ENCODE measurements at places on chromosomes 4 and X.

- DNase-seq = no peak
These were observed 95.1 kb downstream of the ARSF start for GRCh38 chrX:3136161-3136961.

DNA sequence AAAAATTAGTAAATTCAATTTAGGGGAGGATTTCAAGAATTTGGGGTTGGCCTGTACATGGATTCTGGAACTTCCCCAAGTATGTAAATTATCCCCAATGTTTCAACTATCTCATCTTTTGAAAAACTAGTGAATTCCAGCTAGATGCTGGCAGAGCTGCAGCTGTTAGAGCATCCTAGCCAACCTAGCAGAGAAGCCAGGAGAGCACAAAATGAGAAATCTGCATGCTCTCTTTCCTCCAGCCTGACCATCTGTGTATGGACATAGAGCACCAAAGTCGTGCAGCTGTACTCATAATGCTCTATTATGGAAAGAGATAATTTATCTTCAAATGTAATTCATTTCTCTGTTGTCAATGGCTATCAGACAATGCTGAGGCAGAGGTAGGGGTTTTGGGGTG, 1217.7 kb downstream of the PCDH19 start:
- no peak for DNase-seq

- no peak for DNase-seq
These were observed 1559.6 kb upstream of the IGFBP7 start for GRCh38 chr4:58669783-58670182.

DNA sequence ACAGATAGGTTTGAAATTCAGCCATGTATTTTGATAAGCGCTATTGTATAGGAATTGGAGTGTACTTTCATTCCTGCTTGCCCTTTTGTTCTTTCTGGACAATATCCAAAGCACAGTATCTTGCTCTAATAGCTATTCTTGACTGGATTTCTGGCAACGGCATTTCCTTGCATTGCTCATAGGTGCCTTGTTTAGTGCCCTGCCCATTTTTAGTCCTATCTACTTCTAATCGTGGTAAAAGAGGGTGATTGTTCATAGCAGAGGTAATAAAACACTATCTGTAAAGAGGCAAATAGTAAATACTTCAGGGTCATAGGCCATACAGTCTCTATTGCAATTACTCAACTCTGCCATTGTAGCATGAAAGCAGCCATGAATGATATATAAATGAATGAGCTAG, 155.9 kb downstream of the IL1RAPL2 start:
- DNase-seq = no peak

DNA sequence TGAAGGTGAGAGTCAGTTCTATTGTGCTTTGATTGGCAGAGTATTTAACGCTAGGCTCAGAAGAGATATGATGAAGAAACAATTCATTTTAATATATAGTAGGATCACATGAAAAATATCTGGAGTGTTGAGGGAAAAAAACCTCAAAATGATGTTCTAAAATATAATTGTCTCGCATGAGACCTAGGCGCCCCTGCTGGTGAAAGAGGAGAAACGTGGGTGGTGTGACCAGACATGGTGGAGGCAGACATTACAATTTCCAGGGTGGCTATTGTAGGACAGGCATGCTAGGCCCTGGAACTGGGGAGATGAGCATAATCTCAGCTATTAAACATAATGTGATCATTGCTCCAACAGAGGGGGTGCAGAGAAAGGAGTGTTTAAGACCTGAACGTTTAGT, 210.0 kb downstream of the HS3ST1 start:
- DNase-seq = no peak

GRCh38 chr4:71711044-71711984, 72.6 kb downstream of the GC start:
- DNase-seq = no peak

- no peak for DNase-seq
These were observed 120.1 kb downstream of the PTTG2 start for GRCh38 chr4:38080061-38080974.

DNA sequence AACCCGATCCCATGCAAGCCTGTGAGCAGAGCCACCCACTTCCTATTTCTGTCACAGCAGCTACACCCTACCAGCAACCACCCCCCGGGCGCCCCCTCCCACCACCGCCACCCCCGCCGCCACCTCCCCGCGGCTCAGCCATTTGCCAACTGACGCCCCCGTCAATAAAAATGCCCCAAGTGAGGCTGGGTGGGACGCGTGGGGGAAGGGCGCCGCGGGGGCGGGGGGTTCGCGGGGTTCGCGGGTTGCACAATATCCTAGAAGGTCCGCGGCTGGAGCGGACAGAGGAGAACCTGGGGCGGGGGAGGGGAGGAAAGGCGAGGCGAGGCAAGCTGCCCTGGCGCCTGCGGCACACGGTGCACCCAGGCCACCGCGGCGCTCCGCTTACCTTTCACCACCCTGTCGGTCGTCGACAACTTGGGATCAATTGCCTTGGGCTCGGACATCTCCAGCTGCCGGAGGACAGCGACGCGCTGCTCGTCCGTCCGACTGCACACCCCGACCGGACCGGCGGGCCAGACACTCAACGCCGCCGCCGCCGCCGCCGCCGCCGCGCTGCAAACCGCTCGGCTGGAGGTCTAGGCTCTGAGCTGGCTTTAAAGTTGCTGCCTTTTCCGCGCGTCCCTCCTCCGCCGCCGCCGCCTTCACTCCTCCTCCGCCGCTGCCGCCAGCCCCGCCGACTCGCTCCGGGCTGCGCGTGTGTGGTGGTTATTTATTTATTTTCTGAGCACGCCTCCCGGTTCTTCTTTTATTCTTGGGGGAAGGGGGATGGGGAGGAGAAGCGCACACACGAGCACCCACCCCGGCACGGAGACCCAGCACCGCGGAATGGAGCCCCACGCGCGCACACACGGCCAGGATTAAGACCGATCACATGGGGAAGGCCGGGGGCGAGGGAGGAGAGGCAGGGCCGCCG, 717 bp downstream of the PPP3CA start:
- peak; percentile 59 for DNase-seq

GRCh38 chr4:147756417-147756816, 24.5 kb downstream of the ARHGAP10 start:
- no peak for DNase-seq

GRCh38 chr4:146415829-146416228, 105.9 kb downstream of the SLC10A7 start:
- no peak for DNase-seq

DNA sequence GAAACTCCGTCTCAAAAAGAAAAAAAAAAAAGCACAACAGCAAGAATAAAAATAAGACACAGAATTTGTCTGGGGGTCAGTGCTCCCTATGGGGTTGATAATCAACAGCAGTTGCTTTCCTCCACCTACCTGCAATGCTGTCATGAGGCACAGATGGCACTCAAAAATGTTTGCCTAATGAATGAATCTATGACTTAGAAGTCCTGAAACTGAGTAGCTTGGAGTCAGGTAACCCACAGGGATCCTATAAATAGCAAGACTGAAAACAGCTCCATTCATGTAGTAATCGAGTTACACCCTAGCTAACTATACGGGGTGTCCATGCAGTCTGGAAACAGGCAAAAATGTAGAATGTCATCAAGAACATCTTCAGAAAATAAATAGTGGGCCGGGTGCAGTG, 19.8 kb upstream of the DDX3X start:
- DNase-seq = no peak

DNA sequence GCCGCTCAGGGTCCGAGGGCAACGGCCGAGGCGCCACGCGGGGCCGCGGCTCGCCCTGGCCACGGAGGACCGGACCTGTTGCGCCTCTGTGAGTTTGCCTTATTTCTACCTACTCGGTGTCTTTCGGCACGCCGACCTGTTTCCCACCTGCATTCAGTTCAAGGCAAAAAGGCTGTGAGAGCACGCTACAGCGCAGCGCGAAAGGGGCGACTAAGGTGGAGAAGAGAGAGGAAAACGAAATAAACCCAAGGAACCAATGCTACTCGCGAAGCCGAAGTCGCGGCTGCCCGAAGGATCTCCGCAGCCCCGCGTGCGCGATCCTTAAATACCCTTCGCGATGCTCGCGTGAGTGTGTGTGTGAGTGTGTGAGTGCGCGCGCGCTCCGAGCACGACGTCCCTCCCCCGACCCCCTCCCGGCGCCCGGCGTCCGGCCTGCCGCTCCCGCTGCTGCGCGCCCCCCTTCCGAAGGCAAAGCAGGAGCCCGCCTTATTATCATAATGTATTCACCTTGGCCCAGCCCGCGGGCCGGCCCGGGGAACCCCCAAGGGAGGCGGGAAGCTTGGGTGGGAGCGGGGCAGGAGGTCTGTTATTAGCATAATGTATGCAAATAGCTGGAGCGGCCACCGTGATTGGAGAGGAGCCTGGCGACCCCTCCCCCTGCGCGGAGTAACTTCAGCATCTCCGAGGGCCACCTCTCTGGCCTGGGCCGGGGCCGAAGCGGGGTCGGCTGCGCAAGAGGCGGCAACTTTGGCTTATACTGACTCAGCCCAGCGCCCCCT, at the start of gene COL25A1:
Gene COL25A1, minus strand, starts transcription at position 298 of the 779 bp plus-strand sequence.
- no peak for DNase-seq

DNA sequence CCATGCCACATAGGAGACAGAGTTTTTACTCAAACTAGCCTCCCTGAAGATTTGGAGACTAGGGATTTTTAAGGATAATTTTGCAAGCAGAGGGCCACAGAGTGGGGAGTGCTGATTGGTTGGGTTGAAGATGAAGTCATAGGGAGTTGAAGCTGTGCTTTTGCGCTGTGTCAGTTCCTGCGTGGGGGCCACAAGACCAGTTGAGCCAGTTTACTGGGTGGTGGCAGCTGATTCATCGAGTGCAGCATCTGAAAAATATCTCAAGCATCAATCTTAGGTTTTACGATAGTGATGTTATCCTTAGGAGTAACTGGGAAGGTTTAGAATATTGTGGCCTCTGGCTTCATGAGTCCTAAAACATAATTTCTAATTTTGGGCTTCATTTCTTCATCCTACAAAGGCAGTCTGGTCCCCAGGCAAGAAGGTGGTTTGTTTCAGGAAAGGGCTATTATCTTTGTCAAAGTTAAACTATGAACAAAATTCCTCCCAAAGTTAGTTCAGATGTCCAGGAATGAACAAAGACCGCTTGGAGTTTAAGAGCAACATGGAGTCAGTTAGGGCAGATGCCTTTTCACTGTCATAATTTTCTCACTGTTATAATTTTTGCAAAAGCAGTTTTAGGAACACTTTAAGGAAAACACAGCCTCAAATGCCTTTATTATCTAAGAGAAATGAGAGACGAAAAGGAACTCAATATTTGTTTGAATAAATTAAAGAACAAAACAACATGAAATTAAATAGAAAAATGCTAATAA, 960.8 kb upstream of the PRKX start:
- DNase-seq = no peak

GRCh38 chr4:179145746-179146525, 1703.7 kb upstream of the AGA start:
- DNase-seq = no peak

- DNase-seq = no peak
These were observed 230.9 kb upstream of the FAT1 start for GRCh38 chr4:186954509-186954908.

DNA sequence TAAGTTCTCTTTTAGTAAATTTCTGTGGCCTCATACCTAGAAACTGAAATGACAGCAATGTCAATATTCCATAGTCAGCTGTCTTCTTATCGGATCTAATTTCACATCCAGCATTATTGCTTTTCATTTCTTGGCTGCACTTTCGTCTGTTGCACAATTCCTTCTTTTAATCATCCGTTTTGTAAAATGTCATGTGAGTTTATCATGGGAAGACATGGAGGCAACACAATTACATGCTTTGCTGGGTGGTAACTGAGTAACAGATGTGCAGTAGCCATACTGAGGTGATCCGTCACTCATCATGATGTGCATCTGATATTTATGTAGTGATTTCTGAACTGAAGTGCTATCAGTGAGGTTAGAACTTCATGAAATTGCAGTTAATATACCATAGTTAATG, 68.3 kb upstream of the SLC7A11 start:
- no peak for DNase-seq

GRCh38 chrX:129553619-129554288, 13.7 kb downstream of the OCRL start:
- no peak for DNase-seq

Data from hippocampal formation (tissue), 2 donors.